ENCODE measurements at places on chromosomes 13 and 19. TPM values are rescaled to one million over a fixed set of nuclear protein-coding genes. Genes with fewer than 3 reads are reported as not detected.

- peak overlapping the region; percentile 73 for H3K27ac ChIP-seq
- peaks cover 26% of the 10 kb centered on the region for H3K27me3 ChIP-seq
- peaks cover 24% of the 10 kb centered on the region for H3K4me1 ChIP-seq
Observed at GRCh38 chr19:38255383-38256014, 675 bp downstream of the PPP1R14A start.

GRCh38 chr13:84447640-84447978 lies 565.3 kb upstream of the SLITRK1 start:
- no peaks in the 10 kb centered on the region for H3K27me3 ChIP-seq
- peak; percentile 23 for DNase-seq
- H3K4me3 ChIP-seq, result no peak overlapping the region
- H3K27ac ChIP-seq, result no peak overlapping the region

DNA sequence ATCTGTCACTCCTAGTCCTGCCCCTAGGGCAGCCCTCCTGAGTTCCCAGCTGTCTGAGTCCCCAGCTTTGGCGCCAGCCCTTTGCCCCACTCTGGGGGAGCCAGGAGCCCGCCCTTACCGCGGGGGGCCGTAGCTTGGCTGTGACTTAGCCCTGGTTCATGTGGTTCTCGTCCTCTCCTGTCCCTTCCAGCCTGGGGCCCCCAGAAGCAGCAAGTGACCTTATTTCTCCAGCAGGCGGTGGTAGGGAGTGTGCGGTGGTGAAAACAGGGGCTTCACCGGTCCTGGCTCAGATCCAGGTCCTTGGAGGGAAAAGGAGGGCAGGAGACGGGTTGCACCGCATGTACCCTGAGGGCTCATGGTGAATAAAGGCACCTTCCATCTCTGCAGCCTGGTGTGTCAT lies 7.9 kb downstream of the GIPC3 start:
- DNase-seq, result no peak
- no peak overlapping the region for H3K4me3 ChIP-seq
- no peaks in the 10 kb centered on the region for H3K27me3 ChIP-seq
- no peaks in the 10 kb centered on the region for H3K4me1 ChIP-seq
- H3K36me3 ChIP-seq, result no peaks in the 10 kb centered on the region

GRCh38 chr13:50375792-50376191 lies 360.5 kb downstream of the KCNRG start:
- DNase-seq, result no peak
- no peak overlapping the region for H3K4me3 ChIP-seq
- no peaks in the 10 kb centered on the region for H3K27me3 ChIP-seq
- H3K27ac ChIP-seq, result no peak overlapping the region

DNA sequence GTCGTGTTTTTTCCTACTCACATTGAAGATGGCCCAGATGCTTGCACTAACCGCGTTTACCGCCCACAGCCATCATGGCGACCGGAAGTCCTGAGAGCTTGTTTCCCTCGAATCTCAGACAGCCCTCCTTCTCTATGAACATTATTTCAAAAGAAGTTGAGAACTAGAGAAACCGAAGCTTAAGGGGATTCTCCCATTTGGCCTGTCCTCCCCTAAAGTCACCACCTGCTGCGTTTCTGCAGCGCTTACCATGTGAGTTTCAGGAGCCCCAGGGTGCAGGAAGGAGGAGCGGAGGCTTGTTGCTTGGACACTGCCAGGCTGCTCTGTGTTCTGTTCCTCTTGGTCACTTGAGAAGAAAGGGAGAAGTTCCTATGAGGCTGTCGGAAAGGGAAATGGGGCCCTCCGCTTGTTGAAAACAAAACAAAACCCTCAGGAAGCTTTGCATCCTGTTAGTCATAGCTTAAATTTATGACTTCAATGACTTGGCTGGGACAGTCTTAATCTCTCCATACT lies 6.2 kb downstream of the CARD8 start:
- peak; percentile 75 for DNase-seq
- H3K27ac ChIP-seq, result peak overlapping the region; percentile 87
- peaks cover 67% of the 10 kb centered on the region for H3K4me1 ChIP-seq
- peaks cover 32% of the 10 kb centered on the region for H3K36me3 ChIP-seq
- H3K4me3 ChIP-seq, result peak overlapping the region; percentile 53
- H3K27me3 ChIP-seq, result no peaks in the 10 kb centered on the region

- H3K4me3 ChIP-seq, result no peak overlapping the region
- H3K27ac ChIP-seq, result peak overlapping the region; percentile 12
- no peaks in the 10 kb centered on the region for H3K36me3 ChIP-seq
- H3K27me3 ChIP-seq, result no peaks in the 10 kb centered on the region
- no peak for DNase-seq
Observed at GRCh38 chr13:43041369-43041921, 18.1 kb downstream of the DNAJC15 start.

GRCh38 chr19:13429563-13429962 lies 76.7 kb downstream of the CACNA1A start:
- no peaks in the 10 kb centered on the region for H3K27me3 ChIP-seq
- no peak overlapping the region for H3K27ac ChIP-seq
- no peak overlapping the region for H3K4me3 ChIP-seq
- no peaks in the 10 kb centered on the region for H3K4me1 ChIP-seq
- no peaks in the 10 kb centered on the region for H3K36me3 ChIP-seq

GRCh38 chr13:90968166-90968904 lies 379.2 kb upstream of the MIR17HG start:
- H3K27me3 ChIP-seq, result no peaks in the 10 kb centered on the region
- H3K4me3 ChIP-seq, result no peak overlapping the region
- no peaks in the 10 kb centered on the region for H3K36me3 ChIP-seq
- no peak overlapping the region for H3K27ac ChIP-seq
- no peaks in the 10 kb centered on the region for H3K4me1 ChIP-seq
- no peak for DNase-seq

ATP1A3 gene
- total RNA-seq, result 0.97 TPM

- no peak overlapping the region for H3K27ac ChIP-seq
- H3K4me3 ChIP-seq, result no peak overlapping the region
- DNase-seq, result no peak
- H3K27me3 ChIP-seq, result no peaks in the 10 kb centered on the region
Observed at GRCh38 chr19:49564616-49565045, 15.7 kb downstream of the NOSIP start.

DNAAF3 gene
- total RNA-seq, result 12.8 TPM

DNA sequence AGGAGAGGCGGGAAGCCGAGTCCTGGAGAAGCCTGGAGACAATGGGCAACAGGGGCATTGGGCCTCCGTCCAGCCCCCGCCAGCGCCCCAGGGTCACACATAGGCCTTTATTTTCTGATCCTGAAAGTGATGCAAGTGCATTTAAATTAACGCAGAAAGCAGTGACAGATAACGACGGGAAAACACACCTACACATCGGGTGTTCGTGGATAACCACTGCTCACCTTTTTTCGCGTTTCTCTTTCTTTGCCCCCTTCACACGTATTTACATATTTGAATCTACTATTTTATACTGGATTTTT lies 30.4 kb upstream of the GRTP1 start:
- peak overlapping the region; percentile 82 for H3K4me3 ChIP-seq
- no peaks in the 10 kb centered on the region for H3K27me3 ChIP-seq
- DNase-seq, result no peak
- no peaks in the 10 kb centered on the region for H3K36me3 ChIP-seq

DNA sequence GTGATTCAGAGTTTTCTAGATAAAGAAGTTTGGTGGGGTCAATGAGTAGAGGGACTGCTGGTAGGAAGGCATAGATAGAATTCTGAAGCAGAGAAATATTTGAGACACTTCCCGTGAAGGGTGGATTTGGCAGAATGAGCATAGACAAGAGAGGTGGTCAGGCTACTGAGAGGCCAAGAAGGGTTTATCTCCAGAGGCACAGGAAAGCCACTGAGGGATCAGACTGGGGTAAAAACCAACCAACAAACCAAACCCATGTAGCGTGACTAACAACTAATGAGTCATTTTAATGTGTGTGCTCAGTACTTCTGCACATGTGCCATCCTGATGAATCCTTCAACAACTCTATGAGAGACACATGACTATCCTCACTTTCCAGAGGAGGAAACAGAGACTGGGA lies 60.0 kb upstream of the SERP2 start:
- no peaks in the 10 kb centered on the region for H3K36me3 ChIP-seq
- no peak overlapping the region for H3K27ac ChIP-seq
- H3K27me3 ChIP-seq, result no peaks in the 10 kb centered on the region
- no peak overlapping the region for H3K4me3 ChIP-seq
- no peaks in the 10 kb centered on the region for H3K4me1 ChIP-seq

DNA sequence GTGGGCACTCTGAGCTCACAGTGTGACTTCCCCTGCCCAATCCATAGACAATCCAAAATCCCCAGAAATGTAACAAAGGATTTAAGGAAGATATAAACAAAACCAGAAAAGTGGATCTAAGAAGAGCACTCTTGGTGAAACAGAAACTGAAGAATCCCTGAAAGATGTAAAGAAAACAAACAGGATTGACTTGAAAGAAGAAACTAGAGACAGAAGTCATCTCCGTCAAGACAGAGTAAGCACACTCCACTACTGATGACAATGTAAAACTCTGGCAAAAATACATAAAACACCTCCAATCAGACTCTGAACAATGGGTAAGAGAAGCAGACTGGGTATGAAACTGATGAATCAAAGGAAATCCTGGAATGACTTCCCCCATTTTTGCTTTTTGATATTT lies 13.5 kb downstream of the TUBGCP3 start:
- peak overlapping the region; percentile 43 for H3K27ac ChIP-seq
- H3K4me3 ChIP-seq, result no peak overlapping the region
- H3K36me3 ChIP-seq, result no peaks in the 10 kb centered on the region
- no peaks in the 10 kb centered on the region for H3K27me3 ChIP-seq
- no peak for DNase-seq

PRKCSH gene
- 285 TPM for total RNA-seq

- peak; percentile 92 for DNase-seq
- no peaks in the 10 kb centered on the region for H3K36me3 ChIP-seq
- H3K4me1 ChIP-seq, result peaks cover 27% of the 10 kb centered on the region
- H3K4me3 ChIP-seq, result peak within 1 kb of the TSS; percentile 58
Observed at GRCh38 chr19:50203281-50204080, at the start of gene MYH14. TSS of gene MYH14 (plus strand) at chr19:50203622. CDS start at chr19:50210366, 6,744 bp downstream.

DACT3 gene
- total RNA-seq, result 4.9 TPM

GRCh38 chr19:47549261-47549862 lies 23.6 kb downstream of the ZNF541 start:
- H3K4me3 ChIP-seq, result no peak overlapping the region
- H3K4me1 ChIP-seq, result peaks cover 10% of the 10 kb centered on the region
- H3K27ac ChIP-seq, result peak overlapping the region; percentile 60

DNA sequence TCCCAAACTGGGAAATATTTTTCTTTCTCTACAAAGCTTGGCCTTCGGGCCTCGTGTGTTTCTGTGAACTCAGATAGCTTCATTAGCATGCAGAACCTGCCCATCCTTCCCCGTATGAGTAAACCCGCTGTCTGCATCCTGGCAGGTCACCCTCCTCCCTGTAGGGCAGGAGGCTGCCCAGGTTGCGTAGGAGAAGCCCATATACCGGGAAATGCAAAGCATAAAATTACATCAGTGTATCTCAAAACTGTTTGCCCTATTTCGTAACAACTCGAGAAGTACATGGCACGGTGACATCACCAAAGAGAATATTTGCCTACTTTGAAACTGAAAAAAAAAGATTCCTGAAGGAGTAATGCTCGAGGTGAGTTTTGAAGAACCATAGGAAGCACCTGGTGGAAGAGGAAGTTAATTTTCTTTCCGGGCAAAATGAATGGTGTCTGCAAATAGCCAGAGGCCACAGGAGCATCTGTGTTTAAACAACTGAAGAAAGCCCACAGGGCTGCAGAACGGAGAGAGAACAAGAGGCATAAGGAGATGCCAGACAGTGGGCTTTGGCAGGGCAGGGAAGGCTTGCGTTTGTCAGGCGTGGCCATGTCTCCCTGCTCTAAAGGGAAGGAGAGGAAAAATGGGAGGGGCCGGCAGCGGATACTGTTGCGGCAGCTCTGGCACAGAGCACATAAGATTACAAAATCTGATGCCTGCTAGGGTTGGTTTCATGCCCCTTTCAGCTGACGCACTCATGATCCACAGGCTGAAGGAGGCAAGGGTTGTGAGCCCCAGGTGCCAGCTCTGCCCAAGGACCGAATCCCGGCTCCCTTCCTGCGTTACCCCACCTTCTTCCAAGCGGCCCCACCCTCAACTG lies 81.4 kb downstream of the IRS2 start:
- peaks cover 15% of the 10 kb centered on the region for H3K4me1 ChIP-seq
- H3K27ac ChIP-seq, result peak overlapping the region; percentile 74
- H3K27me3 ChIP-seq, result no peaks in the 10 kb centered on the region
- peak overlapping the region; percentile 14 for H3K4me3 ChIP-seq
- H3K36me3 ChIP-seq, result no peaks in the 10 kb centered on the region

DNA sequence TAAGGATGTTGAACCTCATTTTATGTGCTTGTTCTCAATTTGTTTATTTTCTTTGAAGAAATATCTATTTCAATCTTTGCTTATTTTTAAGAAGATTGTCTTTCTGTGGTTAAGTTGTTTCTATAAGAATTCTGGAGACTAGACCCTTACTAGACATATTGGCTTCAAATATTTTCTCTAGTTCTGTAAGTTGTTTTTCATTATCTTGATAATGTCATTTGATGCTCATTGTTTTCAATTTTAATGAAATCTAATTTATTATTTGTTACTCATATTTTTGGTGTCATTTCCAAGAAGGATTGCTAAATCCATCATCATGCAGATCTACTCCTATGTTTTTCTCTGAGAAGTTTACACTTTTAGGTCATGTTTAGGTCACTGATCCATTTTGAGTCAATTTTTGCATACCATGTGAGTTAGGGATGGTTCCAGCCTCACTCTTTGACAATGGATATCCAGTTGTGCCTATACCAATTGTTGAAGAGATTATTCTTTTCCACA lies 874.8 kb upstream of the SLITRK6 start:
- H3K27ac ChIP-seq, result no peak overlapping the region
- no peaks in the 10 kb centered on the region for H3K36me3 ChIP-seq
- no peaks in the 10 kb centered on the region for H3K27me3 ChIP-seq
- no peak overlapping the region for H3K4me3 ChIP-seq
- DNase-seq, result no peak

GRCh38 chr13:28204690-28205443 lies 66.5 kb downstream of the PAN3 start:
- DNase-seq, result no peak
- no peak overlapping the region for H3K27ac ChIP-seq
- no peaks in the 10 kb centered on the region for H3K4me1 ChIP-seq
- peaks cover 28% of the 10 kb centered on the region for H3K36me3 ChIP-seq
- no peak overlapping the region for H3K4me3 ChIP-seq
- H3K27me3 ChIP-seq, result no peaks in the 10 kb centered on the region

FUT6 gene
- 1.1 TPM for total RNA-seq

DNA sequence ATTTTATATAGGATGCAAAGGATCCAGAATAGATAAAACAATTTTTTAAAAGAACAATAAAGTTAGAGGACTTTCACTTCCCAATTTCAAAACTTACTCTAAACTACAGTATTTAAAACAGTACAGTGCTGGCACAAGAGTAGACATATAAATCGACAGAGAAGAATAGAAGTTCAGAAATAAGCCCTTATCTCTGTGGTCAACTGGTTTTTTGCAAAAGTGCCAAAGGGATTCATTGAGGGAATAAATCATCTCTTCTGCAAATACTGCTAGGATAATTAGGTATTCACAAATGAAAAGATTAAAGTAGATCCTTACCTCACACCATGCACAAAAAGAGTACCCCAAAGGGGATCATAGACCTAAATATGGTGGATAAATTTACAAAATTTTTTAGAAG lies 431.0 kb upstream of the HTR2A start:
- DNase-seq, result no peak
- H3K27ac ChIP-seq, result no peak overlapping the region
- no peaks in the 10 kb centered on the region for H3K36me3 ChIP-seq
- H3K27me3 ChIP-seq, result no peaks in the 10 kb centered on the region
- no peaks in the 10 kb centered on the region for H3K4me1 ChIP-seq

FPR2 gene
- 29.4 TPM for total RNA-seq

FCGBP gene
- 95.3 TPM for total RNA-seq
